ENCODE measurements at places on chromosomes 16 and 17.
A peak's percentile ranks its signal among the peaks of the same experiment; 100 is the strongest.

GRCh38 chr16:85805442-85806045, 6.0 kb downstream of the COX4I1 start:
- DNase-seq: no peak

- DNase-seq: no peak
These were observed 133.2 kb upstream of the HS3ST3A1 start for GRCh38 chr17:13734880-13735279.

DNA sequence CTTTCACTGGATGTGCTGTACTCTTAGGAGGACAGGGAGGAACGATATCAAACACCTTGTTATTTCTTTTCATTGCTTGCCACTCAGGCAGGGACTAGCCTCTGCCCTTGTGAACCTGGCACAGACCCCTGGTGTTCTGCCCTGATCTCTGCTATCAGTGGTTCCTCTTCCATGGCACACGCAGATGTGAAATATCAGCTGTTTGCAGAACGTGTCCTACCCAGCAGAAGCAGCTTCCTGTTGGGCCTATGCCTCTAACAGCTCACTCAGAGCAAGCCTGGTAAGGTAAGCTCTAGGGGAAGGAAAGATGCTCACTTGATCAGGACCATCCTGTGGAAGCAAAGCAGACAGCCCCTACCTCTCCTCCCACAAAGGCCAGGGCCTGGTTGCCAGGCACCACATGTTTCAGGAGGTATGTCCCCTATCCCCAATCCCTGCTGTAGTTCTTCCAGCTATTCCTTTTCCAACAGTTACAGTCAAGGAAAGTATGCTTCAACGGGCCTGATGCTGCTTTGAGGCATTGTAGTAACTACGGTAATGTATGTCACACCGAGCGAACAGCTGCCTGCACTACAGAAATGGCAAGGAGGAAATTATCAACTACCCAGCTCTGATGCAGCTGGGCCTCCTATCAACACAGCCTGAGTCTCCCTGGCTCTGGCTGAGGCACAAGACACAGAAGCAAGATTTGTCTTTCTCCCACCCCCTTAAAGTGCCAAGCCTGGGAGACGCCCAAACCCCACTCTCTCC, 41.3 kb upstream of the GFOD2 start:
- DNase-seq: no peak

- no peak for DNase-seq
These were observed 42.7 kb upstream of the ANKFN1 start for GRCh38 chr17:56110463-56111135.

GRCh38 chr17:74872313-74873036, at the start of gene FDXR:
TSS of gene FDXR (minus strand) at chr17:74872994. CDS start at chr17:74872944, 50 bp downstream.
- no peak for DNase-seq

DNA sequence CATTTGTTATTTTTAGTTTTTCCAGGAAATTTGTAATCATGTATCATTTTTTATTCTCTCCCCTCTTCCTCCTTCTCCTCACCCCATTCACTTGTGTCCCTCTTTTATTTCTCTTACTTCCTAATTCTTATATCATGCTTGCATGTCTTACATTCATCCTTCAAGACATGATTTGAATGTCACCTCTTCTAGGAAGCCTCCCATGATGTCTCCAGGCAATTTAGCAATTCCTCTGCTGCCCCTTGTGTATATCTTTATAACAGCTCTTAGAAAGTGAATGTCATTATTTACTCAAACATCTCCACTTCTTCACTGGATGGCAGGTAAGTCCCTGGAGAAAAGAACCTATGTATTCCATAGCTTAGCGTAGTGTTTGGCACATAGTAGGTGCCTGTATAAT, 7.8 kb downstream of the HNF1B start:
- DNase-seq: no peak

DNA sequence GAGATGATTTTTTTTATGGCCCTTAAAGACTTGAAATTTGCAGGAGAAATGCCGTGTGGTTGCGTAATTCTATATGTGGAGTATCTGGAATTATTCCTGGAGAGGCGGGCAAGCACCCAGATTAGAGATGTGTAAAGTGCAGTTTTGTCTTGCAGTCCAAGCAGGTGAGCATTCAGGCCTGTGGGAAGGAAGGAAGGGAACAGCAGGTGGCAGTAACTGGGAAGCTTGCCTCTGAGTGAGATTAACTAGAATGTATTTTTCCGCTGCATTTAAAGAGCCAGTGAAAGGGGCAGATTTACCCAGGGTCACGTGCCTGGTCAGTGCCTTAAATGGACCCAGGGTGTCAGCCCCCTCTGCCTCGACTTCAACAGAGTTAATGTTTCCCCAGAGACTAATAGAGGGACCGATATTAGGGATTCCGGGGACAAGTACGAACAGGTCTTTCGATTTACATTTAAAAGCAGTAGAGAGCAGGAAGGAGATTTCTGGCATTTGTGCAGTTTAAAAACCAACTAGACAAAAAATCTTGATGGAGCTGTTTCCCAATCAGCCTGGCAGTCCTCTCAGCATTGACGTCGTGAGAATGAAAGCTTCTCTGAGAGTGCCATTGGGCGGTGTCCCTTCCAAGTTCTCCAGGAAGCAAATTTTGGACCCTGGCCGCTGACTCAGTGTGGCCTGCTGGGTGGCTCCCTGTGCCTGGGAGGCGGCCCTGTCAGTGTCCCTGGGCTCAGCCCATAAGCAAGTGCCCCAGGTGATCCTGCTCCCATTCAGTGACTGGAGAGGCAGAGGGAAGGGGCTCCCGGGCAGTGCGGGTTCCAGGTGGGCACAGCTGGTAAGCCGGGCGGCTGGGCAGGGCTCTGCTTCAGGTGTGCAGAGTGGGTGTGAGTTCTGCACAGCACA, 38.2 kb downstream of the KSR1 start:
- DNase-seq: no peak

DNA sequence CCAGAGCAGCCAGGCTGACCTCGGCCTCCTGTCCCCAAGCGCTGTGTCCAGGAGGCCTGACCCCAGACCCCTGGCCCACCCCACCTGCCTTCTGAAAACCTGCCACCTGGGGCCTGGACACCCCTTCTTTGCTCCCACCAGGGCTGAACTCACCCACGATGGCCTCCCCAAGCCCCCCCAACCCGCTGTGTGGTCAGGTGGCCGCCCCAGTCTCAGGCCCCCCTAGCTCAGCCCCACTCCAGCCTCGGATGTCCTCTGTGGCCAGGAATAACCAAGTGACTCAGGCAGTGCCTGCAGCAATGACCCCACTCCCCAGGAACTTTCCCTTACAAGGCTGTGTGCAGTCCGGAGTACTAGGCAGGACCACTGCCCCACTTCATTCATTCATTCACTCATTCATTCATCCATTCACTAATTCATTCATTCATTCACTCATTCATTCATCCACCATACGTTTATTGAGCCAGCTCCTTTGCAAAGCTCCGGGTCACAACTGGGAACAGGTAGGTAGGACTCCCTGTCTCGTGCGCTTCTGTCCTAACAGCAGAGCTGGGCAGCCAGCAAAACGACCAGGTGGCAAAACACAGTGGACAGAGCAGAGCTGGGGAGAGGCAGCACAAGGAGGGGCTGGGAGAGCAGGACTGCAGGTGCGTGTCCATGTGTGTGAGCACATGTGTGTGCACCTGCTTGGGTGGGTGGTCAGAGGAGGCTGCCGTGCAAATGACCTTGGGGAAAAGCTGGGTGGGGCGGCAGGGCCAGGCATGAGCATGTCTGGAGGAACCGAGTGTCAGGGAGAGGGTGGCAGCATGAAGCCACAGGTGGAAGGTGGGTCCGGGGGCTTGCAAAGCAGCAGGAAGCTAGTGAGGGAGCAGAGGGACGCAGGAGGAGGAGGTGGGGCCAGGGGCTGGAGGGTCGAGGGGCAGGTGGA, 75.8 kb upstream of the CBX4 start:
- no peak for DNase-seq

DNA sequence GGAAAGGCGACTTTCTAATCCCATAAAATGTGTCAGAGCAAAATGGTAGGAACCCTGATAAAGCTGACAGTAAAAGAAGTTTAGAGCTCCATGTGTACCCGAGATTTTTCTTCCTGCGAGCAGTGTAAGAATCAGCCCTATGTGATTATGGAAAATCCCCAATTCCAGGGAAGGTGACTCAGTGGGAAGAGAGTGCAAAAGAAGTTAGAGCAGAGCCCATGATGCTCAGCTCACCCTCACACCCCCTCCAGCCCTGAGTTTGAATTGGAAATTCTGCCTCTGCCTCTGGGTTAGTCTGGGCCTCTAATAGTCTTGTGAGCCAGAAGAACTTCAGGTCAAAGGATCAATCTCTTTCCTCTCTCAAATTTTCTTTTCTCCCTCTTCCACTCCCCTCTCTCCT, 12.5 kb downstream of the C17orf78 start:
- DNase-seq: peak; percentile 38

DNA sequence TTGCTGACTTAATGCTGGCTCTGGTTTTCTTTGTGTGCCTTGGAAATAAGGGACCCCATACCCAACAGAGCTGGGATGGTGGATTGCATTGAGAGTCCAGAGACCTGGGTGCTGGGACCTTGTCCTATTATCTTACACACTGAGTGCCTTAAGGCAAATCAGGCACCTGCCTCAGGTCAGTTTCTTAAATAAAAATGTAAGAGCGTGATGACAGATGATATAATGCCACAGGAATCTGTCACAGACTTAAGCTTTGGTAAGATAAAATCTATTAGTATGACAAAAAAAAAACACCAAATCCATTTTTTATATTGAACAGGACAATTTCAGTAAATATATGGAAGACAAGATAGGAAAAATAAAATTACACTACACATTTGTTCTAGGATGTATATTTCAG, 1.6 kb downstream of the MT1A start:
- no peak for DNase-seq

GRCh38 chr16:15951852-15952251, 2.4 kb downstream of the ABCC1 start:
- DNase-seq: no peak

DNA sequence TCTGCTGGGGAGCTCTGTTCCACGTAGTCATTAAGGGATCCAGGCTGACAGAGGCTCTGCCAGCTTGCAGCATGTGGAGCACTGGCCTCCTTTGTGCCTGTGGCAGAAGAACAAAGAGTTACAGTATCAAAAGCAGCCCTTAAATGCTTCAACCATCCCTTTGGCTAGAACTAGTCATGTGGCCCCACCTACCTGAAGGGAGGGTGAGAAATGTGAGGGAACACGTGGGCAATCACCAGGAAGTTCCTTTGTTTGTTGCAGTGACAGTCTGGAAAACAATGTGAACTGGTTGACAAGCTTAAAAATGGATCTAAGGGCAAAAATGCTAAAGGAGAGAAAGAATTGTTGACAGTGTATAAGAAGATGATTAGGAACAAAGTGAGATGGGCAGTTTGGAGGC, 290.4 kb upstream of the HSBP1 start:
- DNase-seq: no peak

DNA sequence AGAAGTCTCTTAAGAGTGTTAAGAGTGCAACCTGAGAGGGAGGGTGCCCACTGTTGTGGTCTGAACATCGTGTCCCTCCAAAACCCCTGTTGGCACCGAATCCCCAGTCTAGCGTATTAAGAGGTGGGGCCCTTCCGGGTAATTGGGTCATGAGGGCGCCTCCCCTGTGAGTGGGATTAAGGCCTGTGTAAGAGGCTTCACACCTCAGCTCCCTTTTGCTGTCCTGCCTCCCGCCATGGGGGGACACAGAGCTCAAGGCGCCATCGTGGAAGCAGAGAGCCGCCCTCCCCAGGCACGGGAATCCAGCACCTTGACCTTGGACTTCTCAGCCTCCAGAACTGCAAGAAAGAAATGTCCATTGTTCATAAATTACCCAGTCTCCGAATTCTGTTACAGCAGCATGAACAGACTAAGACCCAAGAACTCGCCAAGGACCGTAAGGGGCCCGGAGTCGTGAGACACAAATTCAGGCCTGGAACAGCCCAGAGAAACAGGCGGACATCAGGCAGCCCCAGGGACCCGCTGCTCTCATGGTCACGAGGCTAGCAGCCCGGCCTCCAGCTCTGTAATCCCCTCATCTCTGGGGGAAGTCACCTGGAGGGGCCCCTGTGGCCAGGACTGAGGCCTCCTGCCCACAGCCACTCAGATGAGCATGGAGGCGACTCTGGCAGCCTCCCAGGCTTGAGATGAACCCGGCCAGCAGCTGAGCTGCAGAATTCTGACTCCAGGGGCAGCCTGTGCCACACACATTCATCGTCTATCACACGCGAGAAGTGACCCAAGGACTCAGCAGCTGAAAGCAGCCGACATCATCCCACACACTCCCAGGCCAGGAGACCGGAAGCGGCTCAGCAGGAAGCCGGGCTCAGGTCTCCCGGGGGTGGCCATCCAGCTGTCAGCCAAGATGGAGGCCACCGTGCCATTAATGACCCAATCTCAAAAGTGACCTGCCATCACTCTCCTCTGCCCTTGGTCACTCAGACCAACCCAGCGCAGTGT, 12.8 kb upstream of the CHMP6 start:
- DNase-seq: no peak

DNA sequence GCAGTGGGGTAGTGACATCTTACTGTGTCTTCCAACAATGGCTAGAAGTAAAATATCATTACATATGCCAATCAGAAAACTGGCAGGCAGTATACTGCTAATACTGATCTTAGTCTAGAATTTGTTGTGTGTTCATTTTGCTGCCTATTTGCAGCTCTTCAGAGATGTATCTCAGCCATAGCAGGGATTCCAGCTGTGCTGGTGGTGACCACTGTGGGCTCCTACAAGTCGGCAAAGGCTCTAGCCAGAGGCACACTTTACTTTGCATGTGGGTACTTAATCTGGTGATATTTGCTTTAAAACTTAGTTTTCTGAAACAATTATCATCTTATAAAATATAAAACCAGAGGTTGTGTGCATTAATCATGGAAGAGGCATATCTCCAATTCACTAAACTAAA, 70.0 kb downstream of the TMC6 start:
- DNase-seq: no peak

- DNase-seq: no peak
These were observed 3.8 kb upstream of the RASL10B start for GRCh38 chr17:35727635-35728034.

DNA sequence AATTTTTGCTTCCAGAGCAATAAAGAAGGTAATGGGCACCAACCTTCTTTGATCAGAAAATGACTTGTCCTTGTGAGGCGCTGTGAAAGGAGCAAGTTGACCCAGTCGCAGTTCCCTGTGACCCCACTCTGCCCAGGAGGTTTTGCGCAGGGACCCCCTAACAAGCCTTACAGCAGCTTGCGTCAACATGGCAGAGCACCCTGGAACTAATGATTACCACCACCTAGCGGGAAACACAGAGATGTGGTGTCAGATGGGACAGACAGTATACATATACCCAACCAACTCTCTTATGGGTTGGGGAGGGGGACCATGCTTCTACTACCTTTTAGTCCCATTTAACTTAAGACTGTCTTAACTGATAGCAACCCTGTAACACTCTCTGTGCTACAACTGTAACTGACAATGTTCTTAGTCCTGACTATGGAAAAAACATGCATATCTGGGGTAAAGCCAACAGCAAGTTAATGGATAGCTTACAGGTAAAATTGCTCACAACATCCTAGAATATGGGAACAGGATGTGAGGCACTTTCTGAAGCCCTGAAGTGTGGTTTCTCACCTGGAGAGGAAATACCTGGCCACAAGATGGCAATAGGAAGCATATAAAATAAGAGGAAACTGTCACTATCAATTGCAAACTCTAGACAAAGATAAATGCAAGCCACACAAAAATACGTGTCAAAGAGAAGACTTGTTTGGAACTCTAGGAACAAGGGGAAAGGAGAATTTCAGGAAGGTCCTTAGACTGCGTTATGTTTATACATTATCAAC, 3.0 kb downstream of the KARS1 start:
- no peak for DNase-seq

- no peak for DNase-seq
These were observed 12.7 kb downstream of the LITAFD start for GRCh38 chr16:8894736-8895334.

GRCh38 chr17:57580055-57580739, 164.9 kb downstream of the CCDC182 start:
- DNase-seq: no peak
